Right ventricle myocardium inferior (tissue), 1 donor: ENCODE measurements at places on chromosomes 7 and 10. TPM values are rescaled to one million over a fixed set of nuclear protein-coding genes. Genes with fewer than 3 reads are reported as not detected.

DNA sequence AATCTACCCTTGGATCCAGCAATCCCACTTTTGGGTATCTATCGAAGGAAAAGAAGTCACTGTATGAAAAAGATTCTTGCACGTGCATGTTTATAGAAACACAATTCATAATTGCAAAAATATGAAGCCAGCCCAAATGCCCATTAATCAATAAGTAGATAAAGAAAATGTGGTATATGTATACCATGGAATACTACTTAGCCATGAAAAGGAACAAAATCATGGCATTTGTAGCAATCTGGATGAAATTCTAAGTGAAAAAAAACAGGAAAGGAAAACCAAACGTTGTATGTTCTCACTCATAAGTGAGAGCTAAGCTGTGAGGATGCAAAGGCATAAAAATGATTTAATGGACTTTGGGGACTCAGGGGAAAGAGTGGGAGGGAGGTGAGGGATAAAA, 18.2 kb upstream of the CASD1 start:
- DNase-seq, result no peak

DNA sequence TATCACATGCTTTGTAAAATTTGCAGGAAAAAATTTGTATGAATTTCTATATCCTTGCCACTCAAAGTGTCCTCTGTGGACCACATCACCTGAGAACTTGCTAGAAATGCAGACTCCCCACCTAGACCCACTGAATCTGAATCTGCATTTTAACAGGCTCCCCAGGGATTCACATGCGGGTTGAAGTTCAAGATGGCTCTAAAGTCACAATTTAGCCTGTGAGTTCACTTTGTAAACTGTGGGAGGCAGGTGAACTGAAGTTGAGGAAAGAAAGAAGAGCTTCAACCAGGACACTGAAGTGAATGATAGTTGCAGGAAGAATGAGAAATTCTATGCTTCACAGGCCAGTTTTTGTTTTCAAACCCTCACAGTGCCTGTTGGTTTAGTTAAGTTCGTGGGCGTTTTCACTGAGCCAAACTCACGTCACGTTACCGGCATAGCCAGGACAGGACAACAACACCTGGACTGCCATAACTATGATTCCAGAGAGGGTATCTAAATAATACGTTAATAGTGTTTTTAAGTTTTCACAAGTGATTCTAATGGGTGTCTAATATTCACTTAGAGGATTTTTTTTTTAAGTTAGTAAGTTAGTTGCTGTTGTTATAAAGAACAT, 240.0 kb downstream of the PHTF2 start:
- DNase-seq, result no peak

HYAL4 gene
- total RNA-seq, result not detected

MLXIPL gene
- 6.4 TPM for total RNA-seq
